ENCODE measurements at places on chromosomes 7 and 10. TPM values are rescaled to one million over a fixed set of nuclear protein-coding genes. Genes with fewer than 3 reads are reported as not detected.

INSYN2A gene
- 0.55 TPM for total RNA-seq

SUN3 gene
- total RNA-seq, result not detected

ZPBP gene
- total RNA-seq, result not detected

RBM48 gene
- total RNA-seq, result 8.2 TPM

ADRB1 gene
- total RNA-seq, result not detected
